Sigmoid colon (tissue), 7 donors: ENCODE measurements at places on chromosomes 11 and 22. TPM values are rescaled to one million over a fixed set of nuclear protein-coding genes. Genes with fewer than 3 reads are reported as not detected.

The GPR83 gene
- polyA plus RNA-seq: not detected

The OR8G1 gene
- not detected for polyA plus RNA-seq

The C11orf86 gene
- 61.0 TPM for polyA plus RNA-seq

The CALCB gene
- polyA plus RNA-seq: 1.6 TPM

The CARD10 gene
- polyA plus RNA-seq: 41.0 TPM

The SFI1 gene
- 10.2 TPM for polyA plus RNA-seq

The ZP1 gene
- polyA plus RNA-seq: 0.15 TPM

The HBE1 gene
- not detected for polyA plus RNA-seq

DNA sequence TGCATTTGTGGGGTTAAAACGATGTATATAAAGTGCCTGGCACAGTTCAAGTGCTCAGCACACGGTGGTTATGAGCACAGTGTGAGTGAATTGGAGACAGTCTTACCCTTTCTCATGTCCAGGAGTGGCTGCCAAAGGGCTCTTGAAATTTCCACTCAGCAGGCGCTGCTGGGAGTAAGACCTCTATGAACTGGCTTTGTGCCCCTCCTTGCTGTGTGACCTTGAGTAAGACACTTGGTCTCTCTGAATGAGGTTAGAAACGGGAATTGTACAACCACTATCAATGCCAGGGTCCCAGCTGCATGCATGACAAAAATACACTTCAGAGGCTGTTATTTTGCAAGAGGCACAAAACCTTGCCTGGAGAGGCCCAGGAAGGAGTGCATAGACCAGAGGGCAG, 86.6 kb downstream of the TSPAN18 start:
- H3K36me3 ChIP-seq: no peaks in the 10 kb centered on the region
- no peak overlapping the region for H3K27ac ChIP-seq
- no peaks in the 10 kb centered on the region for H3K27me3 ChIP-seq

GRCh38 chr22:40202225-40202944, 24.7 kb downstream of the TNRC6B start:
- H3K4me1 ChIP-seq: peaks cover 62% of the 10 kb centered on the region
- H3K36me3 ChIP-seq: no peaks in the 10 kb centered on the region
- no peak overlapping the region for H3K4me3 ChIP-seq
- H3K27ac ChIP-seq: no peak overlapping the region
- DNase-seq: no peak
- no peaks in the 10 kb centered on the region for H3K27me3 ChIP-seq

DNA sequence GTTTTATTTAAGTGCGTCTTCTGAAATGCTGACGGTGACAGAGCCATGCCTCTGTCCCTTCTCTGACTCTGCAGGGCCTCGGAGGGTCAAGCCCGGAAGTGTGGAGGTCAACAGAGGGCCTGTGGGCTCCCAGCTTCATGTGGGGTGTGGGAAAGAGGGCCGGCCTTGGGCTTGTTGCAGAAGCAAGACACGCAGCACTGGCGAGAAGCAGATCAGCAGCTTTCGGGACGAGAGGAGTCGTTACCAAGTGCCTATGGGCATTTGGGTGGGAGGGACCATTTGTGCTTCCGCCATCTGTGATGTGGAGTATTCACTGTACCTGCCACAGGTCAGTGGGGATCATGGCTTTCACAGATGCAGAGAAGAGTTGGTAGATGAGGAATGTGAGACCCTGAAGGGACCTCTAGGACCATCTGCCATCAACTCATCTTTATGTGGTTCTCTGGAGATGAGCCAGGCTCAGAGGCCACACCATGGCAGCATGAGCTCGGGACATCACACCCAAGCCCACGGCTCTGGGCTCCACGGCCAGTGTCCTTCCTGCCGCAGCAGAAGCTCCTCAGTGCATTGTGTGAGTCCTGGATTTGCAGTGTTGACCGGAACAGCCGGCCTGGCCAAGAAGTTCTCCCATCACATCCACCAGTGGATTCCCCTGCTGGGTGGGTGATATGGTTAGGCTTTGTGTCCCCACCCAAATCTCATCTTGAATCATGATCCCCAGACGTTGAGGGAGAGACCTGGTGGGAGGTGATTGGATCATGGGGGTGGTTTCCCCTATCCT, 590.7 kb downstream of the TBC1D22A start:
- no peaks in the 10 kb centered on the region for H3K27me3 ChIP-seq
- no peak overlapping the region for H3K4me3 ChIP-seq
- H3K4me1 ChIP-seq: no peaks in the 10 kb centered on the region
- DNase-seq: no peak

DNA sequence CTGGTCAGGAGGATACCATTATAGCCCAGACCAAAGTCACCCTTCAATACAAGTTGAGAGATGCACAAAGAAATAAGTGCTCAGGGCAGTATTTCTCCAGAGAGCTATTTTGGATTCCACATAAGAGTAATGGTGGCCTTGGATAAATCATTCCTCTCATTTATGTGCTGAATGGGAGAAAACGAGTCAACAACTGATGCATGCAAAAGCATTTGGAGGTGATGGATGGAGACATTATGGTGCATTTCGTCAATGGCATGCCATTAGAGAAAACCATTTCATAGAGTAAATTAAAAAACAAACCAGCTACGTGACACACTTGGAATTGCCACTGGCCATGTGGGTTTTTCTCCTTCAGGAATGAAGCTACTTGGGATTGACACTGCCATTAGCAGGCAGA, 81.2 kb downstream of the ARL14EP start:
- H3K27ac ChIP-seq: no peak overlapping the region
- no peak for DNase-seq
- H3K36me3 ChIP-seq: no peaks in the 10 kb centered on the region
- no peak overlapping the region for H3K4me3 ChIP-seq

DNA sequence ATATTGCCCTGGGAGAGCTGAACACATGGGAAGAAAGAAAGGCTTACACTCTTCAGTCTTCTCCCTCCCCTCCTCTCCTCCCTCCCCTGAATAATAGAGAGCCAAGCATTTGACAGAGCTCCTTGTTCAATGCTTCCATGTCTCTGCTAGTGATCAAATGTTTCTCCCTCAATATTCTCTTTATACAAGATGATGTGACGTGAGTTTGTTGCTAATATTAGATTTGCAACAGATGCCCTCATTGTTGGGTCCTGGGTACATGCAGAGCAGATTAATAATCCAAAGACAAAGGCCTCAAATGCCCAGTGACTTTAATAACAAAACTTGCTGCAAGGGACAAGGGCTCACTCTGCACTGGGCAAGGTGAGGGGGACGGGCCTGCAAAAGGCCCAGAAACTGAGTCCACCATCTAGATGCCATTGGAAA, 7.1 kb upstream of the ENDOD1 start:
- H3K27ac ChIP-seq: peak overlapping the region; percentile 43
- H3K27me3 ChIP-seq: no peaks in the 10 kb centered on the region
- no peak overlapping the region for H3K4me3 ChIP-seq
- no peaks in the 10 kb centered on the region for H3K36me3 ChIP-seq

GRCh38 chr11:122202161-122202950, 86.3 kb upstream of the BLID start:
- H3K36me3 ChIP-seq: no peaks in the 10 kb centered on the region
- peak; percentile 71 for DNase-seq
- peaks cover 19% of the 10 kb centered on the region for H3K4me1 ChIP-seq

GRCh38 chr11:130122141-130122575, 37.4 kb upstream of the ST14 start:
- H3K36me3 ChIP-seq: peaks cover 46% of the 10 kb centered on the region
- peaks cover 11% of the 10 kb centered on the region for H3K4me1 ChIP-seq
- H3K27ac ChIP-seq: no peak overlapping the region
- no peak overlapping the region for H3K4me3 ChIP-seq
- DNase-seq: no peak
